T-cell (primary cell): ENCODE measurements at places on chromosomes 7 and 10. TPM values are rescaled to one million over a fixed set of nuclear protein-coding genes. Genes with fewer than 3 reads are reported as not detected.

Gene PIK3CG
- 33.7 TPM for total RNA-seq

Gene STAG3
- total RNA-seq: 8.7 TPM

Gene TMEM225B
- total RNA-seq: 1.0 TPM

Gene NXPH1
- total RNA-seq: not detected

Gene LIPM
- not detected for total RNA-seq

Gene ZEB1
- 125 TPM for total RNA-seq

Gene ZNF33B
- 42.4 TPM for total RNA-seq

DNA sequence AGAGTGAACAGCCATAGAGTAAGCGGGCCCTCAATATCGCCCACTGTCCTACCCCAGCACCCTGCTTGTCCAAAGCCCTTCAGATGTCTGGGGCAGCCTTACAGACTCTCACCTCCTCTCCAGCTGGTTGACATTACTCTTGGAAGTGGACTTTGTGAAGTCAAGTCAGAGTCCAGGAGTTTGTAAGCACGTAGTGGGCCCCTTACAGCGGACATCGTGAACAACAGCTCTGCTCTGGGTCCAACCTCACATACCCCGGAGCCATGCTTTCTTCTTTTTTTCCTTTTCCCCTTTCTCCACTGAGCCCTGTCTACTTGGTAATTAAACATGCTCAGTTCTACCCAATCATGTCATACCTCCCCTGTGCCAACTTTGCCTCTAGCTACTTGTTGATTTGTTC is 17.5 kb downstream of the HNRNPF start:
- DNase-seq: no peak

DNA sequence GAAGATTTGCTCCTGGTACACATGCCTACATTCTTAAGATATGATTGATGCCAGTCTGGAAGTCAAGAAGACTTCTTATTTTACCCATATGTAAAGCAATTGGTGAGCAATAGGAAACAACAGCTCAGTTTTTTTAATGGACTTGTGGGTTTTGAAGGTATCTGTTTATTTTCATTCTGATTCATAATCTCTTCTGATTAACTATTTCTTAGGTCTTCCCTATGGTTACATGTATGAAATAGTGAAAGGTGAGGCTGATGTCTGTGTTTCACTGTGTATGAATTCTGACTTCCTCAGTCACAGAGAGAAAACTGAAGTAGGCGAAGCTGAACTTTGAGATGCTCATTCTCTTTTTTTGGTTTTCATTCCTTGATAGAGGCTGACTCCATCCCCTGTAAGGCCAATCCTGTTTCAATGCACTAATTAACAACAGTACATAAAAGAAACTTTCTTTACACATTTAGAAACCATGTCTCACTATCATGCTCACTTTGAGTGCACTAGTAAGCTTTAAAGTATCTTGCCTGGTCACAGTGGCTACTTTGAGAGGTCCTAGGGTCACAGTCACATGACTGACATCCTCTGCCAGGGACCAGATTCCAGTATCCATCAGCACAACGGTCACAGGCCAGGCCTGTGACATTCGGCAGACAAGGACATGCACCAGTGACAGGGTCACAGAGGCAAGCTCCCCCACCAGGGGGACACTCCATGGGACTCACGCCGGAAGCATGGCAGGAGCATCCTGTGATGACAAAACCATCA is 59.5 kb upstream of the LAMB1 start:
- DNase-seq: no peak

DNA sequence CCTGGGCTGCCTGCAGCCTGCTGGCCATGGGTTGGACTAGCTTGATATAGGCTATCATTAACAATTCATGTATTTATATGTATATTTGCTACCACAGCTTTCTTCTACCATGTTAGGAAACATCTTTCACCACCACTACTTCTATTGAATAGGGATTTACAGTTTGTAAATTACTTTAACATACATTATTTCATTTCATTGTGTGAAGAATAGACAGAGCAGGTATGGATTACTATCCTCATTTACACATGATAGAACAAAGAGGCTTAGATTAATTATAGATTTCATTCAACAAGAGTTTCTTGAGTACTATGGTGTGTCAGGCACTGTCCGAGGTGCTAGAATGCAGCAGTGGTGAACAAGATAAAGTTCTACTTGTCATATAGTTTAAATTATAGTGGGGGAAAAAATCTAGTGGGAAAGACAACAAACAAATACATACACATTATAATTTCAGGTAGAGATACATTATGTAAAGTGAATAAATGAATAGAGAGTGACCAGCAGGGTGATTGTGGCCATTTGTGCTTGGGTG is 20.6 kb downstream of the VTI1A start:
- no peak for DNase-seq

- DNase-seq: no peak
These were observed 12.3 kb upstream of the MYPN start for GRCh38 chr10:68096913-68097516.

- no peak for DNase-seq
These were observed 13.0 kb downstream of the RRP12 start for GRCh38 chr10:97388152-97388551.

DNA sequence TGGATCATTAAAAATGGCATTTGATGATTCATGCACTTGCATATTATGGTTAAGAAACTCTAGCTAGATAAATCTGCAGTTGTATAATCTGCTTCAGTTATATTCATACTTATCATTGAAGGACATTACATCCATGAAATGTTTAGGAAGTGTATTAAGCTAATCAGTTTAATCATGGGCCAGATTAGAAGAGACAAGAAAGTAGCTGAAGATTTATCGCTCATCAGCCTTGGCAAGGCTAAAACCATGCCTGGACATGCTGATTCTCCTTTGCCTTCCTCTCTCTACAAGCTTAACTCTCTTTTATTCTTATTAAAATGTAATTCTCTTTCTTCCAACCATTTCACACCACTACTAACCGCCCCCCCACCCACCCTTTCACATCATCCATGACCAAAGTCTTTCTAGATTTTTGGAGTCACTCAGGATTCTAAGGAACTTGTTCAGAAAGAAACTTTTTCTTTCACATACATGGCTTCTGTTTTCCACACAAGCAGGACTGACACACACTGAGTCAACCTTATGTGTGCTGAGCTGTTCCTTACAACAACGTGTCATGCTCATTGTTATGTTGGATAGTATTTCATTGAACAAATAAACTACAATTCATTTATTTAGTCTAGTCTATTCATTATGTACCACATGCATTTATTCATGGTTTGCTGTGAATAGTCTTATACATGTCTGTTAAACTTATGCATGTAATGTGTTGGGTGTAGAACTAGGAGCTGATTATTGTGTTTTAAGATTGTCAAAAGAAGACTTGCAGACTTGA is 227.3 kb upstream of the SP8 start:
- no peak for DNase-seq

GRCh38 chr10:59319854-59320253 is 42.5 kb downstream of the FAM13C start:
- DNase-seq: no peak
